ENCODE measurements at places on chromosomes 4 and X. TPM values are rescaled to one million over a fixed set of nuclear protein-coding genes. Genes with fewer than 3 reads are reported as not detected.

GRCh38 chrX:51144828-51145442, 187.7 kb upstream of the NUDT10 start:
- no peak for ATAC-seq

- ATAC-seq: no peak
These were observed 55.5 kb downstream of the SPANXN4 start for GRCh38 chrX:143081231-143081630.

GRCh38 chrX:10398215-10398614, 222.2 kb downstream of the MID1 start:
- ATAC-seq: no peak

DNA sequence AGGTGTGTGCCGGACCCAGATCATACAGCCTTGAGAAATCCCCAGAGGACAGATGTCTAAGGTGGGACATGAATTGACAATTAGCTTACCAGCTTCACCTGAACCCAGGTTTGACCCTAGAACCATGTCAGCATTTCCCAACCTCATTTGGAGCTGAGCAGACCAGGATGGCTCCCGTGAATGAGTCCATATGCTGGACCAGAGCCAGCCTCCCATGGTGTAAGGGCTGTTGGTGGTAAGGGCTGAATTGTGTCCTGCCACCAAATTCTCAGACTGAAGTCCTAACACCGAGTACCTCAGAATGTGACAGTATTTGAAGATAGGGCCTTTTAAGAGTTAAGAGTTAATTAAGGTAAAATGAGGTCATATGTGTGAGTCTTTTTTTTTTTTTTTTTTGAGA, 88.3 kb downstream of the SLC34A2 start:
- no peak for ATAC-seq

The DYNLT3 gene
- total RNA-seq: 53.8 TPM
